ENCODE measurements at places on chromosomes 13 and 19.
A peak's percentile ranks its signal among the peaks of the same experiment; 100 is the strongest.

DNA sequence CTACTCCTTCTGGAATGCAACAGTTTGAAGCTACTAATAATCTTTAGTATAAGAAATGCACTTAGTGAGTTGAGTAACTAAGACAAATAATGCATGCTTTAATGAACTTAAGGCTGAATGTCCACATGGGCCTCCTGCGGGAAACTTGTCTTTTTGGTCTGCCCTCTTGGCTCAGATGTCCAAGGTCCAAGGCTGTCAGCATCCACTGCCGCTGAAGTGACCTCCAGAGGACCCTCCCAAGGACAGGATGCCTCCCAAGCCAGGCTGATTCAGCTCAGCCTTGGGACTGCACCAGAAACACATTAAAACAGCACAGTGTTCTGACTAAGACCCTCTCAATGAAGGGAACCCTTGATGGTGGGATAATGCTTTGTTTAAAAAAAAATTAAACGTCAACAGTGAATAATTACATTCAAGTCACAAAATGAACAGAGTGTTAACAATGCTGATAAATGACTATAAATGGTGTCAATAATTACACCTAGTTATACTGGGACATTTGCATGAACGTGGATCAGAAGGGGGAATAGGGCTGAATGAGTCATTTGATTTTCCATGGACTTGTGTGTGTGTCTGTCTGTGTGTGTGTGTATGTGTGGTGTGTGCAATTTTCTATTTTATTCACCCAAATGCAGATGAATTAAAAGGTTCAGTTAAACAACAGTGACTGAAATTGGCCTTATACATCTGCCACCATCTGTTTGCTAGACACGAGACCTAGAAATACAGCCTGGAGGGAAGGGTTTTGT, 150.5 kb downstream of the COL4A1 start:
- DNase-seq, result no peak

DNA sequence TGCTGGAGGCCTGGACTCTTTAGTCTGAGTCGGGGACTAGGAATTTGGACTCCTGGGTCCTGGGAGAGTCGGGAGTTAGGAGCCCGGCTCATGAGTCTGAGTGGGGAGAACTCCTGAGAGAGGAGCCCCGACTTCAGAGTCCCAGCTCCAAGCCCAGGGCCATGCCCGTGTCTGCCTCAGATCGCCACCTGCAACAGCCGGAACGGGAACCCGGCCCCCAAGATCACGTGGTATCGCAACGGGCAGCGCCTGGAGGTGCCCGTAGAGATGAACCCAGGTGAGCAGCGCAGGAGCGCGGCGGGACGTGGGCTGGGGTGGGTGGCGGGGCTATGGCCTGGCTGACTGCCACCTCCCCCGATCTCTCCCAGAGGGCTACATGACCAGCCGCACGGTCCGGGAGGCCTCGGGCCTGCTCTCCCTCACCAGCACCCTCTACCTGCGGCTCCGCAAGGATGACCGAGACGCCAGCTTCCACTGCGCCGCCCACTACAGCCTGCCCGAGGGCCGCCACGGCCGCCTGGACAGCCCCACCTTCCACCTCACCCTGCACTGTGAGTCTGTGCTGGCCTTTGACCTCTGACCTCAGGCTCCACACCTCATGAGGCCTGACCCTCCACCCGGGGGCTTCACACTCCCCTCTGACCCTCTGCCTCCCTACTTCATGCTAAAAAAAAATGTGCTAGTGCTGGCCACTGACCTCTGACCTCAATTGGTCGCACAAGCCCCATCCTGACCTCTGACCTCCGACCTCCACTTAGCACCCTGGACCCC, 4.4 kb downstream of the BCAM start:
- no peak for DNase-seq

GRCh38 chr13:98313023-98313921, 136.2 kb upstream of the RNF113B start:
- DNase-seq, result no peak

DNA sequence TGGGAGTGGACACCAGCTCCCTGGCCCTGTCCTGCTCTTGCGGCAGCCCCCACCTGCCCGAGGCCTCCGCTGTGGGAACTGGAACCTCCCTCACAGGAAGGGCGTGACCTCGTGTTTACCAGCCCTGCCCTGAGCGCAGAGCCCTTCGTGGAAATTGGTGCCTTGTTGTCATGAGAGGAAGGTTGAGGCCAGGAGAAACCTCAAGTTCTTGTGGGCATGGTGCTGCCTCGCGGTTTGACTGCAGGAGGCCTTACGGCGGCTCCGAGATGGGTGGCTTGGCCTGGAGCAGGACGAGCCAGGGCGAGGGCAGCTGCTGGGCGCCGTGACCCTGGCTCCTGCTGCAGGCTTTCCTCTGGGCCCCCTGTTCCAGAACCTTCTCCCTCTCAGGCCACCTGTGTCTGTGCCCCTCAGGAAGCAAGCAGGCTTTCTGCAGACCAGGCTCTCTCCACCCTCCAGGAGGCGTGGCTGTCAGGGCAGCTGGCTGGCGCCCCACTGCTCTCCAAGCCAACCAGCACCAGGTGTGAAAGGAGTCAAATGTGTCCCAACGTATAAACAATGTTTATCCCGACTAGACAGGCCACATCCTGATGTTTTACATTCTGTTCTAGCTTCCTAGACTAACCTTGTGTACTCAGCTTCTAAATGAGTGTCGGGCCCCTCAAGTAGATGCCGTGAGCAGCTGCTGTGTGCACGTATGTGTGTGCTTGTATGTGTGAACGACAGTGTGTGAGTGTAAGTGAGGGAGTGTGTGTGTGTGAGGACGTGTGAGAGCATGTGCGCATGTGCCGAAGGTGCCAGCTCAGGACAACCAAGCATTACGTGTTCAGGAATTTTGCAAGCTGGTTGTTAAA, 10.4 kb upstream of the RASA3 start:
- DNase-seq, result peak; percentile 66

DNA sequence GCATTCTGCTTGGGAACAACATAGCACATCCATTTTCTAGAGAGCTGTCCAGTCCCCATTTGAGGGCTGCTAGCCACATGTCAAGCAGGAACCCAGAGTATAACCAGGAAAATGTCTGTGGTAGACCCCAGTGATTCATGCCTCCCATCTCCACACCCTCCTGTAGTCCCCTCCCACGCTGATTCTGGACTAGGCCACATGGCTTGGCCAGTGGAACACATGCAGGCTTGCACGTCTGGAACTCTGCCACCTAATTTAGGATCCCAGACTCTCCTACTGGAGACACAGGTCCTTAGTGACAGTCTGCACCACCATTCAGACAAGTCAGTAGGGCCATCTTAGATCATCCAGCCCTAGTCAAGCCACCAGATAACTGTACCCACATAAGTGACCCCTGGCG, 149.8 kb downstream of the ZIC5 start:
- no peak for DNase-seq

GRCh38 chr19:5805462-5806132, 730 bp downstream of the NRTN start:
- DNase-seq, result peak; percentile 63

DNA sequence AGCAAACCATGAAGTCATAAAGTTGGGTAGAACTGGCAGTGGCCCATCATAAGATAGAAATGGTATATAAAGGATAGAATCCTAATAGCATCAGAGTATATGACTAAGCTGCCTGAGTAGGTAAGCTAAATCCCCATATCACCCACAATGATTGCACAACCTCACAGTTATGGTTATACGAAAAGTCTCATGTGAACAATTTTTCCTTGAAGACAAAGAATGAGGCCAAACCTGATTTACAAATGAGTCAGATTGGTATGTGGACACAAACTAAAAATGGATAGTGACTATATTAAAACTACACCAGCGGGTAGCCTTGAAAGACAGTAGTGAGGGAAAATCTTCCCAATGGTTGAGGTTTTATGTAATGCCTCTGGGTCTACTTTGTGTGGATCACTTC, 40.9 kb upstream of the UFM1 start:
- DNase-seq, result no peak

DNA sequence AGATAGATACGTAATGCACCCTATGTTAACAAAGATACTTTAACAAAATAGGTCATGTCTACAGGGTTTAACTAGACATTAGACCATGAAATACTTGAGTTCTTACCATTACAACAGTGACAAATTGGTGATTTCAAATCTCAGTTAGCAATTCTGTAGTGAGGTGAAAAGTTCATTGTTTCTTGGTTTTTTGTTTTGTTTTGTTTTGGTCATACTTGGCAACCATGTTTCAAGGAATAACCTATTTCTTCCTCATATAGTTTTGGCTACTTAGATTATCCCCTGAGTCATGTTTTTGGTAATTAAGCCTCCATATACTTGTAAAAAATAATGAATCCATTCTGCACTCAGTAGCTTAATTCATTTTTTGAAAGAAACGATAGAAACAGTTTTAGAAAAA, 1200.4 kb downstream of the DIAPH3 start:
- no peak for DNase-seq

- no peak for DNase-seq
Observed at GRCh38 chr13:114101358-114102130, 30.9 kb downstream of the RASA3 start.

DNA sequence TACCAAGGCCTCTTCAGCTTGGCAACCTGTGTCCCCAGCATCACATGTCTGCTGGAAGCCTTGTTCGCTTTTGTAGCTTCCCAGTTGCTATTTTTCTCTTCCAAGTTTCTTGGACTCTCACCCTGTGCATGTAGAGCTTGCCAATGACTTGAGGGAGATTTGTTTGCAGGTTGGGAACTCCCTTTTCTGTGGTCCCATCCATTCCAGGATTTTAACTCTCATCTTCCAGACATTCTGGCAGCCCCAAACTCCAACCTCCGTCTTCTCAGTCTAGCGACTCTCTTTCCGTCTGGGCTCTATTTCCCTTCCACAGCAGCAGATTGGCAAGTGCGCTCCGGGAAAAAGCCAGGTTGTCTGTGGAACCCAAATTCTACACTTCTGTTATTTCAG, 9.0 kb downstream of the PLAUR start:
- DNase-seq, result no peak
